Hepatic stellate cell (primary cell): ENCODE measurements at places on chromosomes 1 and 21.
A peak's percentile ranks its signal among the peaks of the same experiment; 100 is the strongest.

- DNase-seq, result peak; percentile 31
Measured at GRCh38 chr1:157496121-157496526, 56.2 kb downstream of the FCRL5 start.

GRCh38 chr1:9724706-9725476, 73.4 kb downstream of the PIK3CD start:
- peak; percentile 84 for DNase-seq

DNA sequence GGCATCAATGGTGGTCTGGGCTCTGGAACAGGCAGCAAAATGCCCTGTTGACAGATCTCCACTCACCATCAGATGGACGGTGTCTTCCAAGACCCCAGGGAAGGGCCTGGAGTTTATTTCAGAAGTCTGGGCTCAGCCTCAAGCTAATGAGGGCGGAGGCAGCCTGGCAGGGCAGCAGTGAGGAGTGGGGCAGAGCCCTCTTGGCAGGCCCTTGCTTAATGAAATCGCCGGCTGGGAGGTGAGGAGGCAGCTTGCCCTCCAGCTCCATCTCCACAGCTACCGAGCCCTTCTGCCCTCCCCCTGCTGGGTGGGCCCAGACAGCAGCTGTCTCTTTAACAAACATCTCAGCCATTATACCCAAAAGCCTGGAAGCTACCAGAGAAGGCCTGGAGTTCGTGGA, 22.0 kb upstream of the GRIK3 start:
- DNase-seq, result no peak

DNA sequence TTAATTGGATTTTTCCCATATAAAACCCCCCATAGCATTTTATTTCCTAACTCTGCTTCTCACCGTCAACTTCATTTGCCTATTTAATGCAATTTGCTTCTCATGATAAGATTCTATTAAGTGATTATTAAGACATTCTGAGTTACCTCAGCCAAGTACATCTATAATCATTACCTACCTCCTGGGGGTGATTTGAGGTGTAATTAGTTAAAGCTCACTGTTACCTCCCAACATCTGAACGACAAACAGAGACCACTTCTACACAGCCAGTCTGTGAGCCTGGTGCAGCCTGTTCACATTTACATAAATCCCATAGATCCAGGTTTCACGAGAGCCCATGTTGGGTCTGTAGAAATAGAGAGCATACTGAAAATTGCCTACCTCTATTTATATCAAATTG, 65.7 kb upstream of the SSX2IP start:
- DNase-seq, result no peak

DNA sequence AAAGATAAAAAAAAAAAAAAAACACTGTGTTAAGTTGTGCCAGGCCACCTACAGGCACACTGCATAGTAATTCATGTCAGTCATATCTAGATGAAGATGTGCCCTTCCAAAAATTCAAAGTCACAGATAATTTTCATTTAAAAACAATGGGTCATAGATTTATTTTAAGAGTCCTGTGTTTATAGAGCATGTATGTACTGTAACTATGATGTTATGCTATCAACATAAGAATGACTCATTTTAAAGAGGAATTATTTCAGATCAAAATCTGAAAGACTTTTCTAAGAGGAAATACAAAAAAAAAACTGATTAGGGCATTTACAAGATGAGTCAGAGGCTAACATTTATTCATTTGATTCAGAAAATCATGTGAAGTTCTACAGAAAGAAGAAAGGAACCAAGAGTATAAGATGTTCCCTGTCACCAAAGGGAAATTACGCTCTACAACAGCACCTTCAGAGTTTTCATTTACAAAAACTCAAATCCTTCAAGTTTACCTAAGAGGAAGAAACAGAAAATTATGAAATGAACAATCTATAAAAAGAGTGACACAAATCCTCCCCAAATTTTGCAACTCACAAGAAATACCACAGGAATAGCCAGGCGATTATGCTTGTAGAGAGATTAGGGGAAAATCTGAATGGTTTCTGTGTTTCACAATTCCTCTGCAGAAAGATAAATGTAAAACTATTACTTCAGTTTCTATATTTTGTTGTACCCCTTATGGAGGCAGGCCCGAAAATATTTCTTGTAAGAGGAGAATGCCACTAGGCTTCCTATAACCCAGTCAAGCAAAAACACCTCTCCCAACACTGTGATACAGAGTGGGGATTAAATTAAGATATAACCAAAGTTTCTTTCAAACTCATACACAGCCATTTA, 13.8 kb downstream of the TP53BP2 start:
- peak; percentile 57 for DNase-seq

GRCh38 chr1:19484338-19484797, 971 bp downstream of the CAPZB start:
- DNase-seq, result no peak

- DNase-seq, result no peak
Measured at GRCh38 chr1:182811975-182812722, 22.6 kb downstream of the NPL start.

- DNase-seq, result peak; percentile 44
Measured at GRCh38 chr1:36248250-36248894, 24.1 kb downstream of the THRAP3 start.

DNA sequence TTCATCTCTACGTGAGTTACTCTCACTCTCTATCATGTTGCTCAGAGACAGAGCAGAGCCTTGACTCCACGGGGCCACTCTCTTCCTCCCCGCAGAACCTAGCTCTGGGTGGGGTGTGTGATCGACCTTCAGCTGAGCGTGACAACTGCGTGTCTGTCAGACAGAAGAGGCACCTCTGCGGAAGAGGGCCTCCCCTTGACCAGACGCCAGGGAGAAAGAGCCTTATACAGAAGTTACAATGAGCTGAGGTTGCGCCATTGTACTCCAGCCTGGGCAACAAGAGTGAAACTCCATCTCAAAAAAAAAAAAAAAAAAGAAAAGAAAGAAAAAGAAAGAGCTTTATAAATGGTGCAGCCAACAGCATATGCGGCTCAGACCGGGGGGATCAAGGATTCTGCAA, 22.9 kb downstream of the SYT2 start:
- DNase-seq, result no peak

DNA sequence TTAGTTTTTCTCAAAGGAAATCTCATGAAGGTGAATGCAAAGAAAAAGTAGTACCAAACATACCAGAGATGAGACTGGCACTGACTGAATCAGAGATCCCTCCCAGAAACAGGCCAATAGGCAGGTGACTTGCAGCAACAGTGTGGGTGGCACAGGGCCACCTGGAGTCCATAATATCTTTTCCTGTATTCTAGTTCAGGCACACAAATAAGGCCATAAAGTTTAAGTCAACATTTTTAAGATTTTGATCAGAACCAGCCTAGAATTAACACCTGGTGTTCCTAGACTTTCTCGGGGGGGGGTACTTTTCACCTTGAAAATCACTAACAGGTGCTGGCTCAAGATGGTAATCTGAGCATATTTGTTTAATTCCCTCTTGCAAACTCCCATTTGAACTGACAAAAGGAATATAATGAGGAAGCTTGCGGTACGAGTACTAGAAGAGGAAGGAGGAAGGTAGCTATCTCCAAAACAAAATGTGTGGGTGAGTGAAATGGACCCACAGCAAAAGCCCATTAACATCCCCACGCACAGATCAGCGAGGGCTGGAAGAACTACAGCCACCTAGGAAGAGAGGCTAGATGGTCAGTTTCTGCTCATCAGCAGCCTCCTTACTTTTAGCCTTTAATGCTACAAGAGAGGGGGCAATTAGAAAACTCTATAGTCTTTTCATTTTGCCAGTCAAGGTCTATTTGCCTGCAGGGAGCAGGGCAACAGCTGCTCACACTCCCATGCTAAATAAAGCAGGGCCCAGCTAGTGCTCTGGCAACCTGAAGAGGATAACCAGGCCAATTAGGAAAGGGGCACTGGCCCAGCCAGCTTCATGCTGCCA, 18.9 kb downstream of the SDE2 start:
- no peak for DNase-seq

GRCh38 chr1:52867087-52867863, 24.7 kb downstream of the ZYG11A start:
- no peak for DNase-seq

- DNase-seq, result peak; percentile 40
Measured at GRCh38 chr1:179021873-179022272, 3.8 kb upstream of the FAM20B start.

- no peak for DNase-seq
Measured at GRCh38 chr1:17895986-17896385, 140.9 kb downstream of the ACTL8 start.

DNA sequence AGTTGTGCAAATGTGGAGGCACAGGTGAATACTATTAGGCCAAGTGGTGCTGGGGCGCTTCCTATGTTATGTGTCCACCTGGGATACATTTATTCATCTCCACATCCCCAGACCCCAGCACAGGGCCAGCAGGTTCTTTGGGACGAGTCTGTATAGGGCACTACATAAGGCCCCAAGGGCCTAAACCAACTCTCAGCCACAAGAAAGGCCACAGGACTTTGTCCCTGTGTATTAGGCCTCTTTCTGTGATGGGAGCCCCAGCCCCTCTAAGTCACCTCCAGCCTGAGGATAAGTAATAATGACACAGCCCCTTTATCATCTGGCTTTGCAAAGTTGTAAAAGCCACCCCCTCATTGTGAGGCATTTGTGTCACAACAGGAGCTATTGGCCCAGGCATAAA, 79.2 kb upstream of the CD1D start:
- DNase-seq, result no peak

GRCh38 chr1:224730965-224731364, 114.8 kb downstream of the CNIH3 start:
- DNase-seq, result no peak

DNA sequence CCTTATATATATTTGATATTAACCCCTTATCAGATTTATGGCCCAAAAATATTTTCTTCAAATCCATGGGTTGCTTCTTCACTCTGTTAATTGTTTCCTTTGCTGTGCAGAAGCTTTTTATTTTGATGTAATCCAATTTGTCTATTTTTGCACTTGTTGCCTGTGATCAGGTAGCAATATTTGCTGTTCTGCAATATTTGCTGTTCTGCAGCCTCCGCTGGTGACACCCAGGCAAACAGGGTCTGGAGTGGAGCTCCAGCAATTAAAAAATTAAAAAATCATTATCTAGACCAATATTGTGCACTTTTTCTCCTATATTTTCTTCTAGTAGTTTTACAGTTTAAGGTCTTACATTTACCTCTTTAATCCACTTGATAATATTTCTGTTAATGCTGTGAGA, 564.5 kb downstream of the DPYD start:
- DNase-seq, result no peak

DNA sequence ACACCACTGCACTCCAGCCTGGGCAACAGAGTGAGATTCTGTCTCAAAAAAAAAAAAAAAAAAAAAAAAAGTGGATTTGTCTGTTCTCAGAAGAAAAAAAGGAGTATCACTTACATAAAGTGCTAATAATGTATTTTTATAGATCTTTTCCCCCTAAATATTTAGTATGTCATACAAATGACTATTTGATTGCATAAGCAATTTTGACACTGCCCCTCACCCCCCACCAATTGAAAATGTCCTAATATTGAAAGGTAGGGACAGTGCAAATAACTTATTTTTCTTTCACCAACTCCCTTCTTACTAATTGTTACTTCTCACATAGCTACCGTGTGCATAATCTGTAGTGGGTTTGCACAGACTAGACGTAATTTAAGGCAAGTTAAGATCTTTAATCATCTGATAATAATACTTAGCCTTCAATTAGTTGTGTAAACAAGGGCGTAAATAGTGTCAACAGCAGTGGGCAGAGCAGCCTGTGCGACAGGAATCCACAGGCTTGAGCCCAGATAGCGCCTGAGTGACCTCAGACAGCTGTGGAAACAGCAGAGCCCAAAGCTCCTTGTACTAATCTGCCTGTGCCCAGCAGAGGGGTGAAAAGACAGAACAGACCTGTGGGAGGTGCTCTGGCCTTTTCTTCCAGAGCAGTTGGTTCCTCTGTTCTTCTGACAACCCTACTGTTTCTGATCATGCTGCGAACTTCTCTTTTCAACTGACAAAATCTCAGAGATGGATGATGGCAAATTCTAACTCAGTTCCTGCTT, 4.5 kb upstream of the IER5 start:
- DNase-seq, result no peak

- DNase-seq, result no peak
Measured at GRCh38 chr1:43973981-43974442, 748 bp upstream of the ATP6V0B start.

- no peak for DNase-seq
Measured at GRCh38 chr21:36606983-36607325, 92.0 kb upstream of the SIM2 start.

GRCh38 chr1:175155473-175155856, 37.1 kb downstream of the KIAA0040 start:
- no peak for DNase-seq

- no peak for DNase-seq
Measured at GRCh38 chr1:179586107-179586823, 5.4 kb upstream of the TDRD5 start.

DNA sequence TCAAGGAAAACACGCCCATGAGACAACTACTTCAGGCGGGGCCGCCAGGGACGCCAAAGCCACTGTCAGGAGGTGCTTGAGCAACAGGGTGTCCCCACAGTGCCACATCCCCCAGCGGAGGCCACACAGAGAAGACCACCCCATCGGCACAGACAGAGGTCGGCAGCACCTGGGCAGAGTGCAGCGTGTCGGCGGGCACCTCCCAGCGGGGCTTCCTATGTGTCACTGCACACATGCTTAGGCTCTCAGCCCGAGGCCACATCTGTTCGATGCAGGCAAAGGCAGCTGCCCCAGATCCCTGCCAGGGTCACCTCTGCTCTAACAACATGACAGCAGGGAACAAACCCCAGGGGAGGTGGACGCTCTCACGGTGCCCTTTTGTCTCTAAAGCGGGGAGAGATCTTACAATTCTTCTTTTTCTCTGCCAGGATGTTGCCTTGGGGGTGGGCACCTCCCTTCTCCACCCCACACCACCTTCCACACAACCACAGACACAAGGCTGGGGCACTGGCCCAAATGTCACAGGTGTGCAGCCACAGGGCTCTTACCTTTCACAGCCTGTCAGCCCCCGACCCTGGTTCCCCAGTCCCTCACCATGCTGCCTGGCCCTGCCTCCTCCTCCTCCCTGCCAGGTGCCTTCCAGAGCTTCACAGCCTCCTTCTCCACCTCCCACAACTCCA, 4.2 kb downstream of the KRTAP10-8 start:
- no peak for DNase-seq

GRCh38 chr1:53526451-53527101, 67.4 kb downstream of the DMRTB1 start:
- DNase-seq, result peak; percentile 99

DNA sequence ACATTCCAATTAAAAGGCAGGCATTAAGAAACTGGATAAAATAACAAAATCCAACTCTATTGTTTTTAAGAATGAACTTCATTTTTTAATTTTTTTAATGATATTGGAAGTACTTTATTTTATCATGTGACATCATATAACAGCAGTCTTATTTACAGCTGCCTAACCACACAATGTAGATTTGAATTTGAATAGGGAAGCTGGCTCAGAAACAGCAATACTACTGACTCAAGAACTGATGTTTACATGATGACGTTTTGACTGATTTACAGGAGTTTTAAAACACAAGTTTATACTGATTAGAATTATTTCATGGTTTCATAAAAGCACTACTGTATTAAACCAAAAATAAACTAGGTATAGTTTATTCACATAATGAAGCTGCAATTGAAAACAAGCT, 348.7 kb upstream of the NR5A2 start:
- DNase-seq, result no peak

- DNase-seq, result no peak
Measured at GRCh38 chr1:115447672-115448071, 109.6 kb upstream of the NGF start.

GRCh38 chr21:32300117-32300681, 1.5 kb downstream of the MRAP start:
- no peak for DNase-seq
